NCI-H2081 (cell line): ENCODE measurements at places on chromosomes 3 and 15.

DNA sequence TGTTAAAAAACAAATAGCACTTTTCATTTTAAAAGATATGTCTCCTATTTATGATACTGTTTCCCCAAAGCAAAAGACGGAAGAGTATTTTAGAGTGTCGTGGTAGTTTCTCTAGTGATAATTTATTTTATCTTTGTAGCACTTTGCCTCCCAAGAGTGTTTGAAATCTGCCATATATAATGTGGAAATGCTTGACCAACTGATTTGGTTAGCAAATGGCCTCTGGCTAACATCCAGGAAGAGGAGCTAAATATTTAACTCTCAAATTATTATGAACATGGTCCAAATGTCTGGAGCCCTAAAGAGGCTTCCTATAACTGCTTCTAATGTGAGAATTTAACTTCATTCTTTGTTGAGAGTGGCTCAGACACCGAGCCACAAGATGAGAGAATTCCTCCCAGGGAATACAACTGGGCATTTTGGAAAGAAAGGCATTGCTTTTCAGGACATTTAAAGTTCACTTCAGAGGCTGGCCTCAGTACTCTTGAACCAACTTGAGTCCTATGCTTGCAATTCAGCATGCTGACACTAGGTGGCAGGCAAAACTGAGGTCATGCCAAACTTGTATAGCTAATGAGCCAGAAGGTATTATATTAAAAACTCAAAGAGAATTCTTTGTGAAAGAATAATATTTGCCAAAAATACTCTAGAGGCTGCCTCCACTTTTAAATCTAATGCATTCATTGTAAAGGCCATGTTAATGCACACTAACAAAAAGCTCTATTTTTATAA lies 104.5 kb downstream of the RARB start:
- no peak for DNase-seq

GRCh38 chr15:78067328-78068228 lies 9.9 kb downstream of the TBC1D2B start:
- DNase-seq: peak; percentile 31

DNA sequence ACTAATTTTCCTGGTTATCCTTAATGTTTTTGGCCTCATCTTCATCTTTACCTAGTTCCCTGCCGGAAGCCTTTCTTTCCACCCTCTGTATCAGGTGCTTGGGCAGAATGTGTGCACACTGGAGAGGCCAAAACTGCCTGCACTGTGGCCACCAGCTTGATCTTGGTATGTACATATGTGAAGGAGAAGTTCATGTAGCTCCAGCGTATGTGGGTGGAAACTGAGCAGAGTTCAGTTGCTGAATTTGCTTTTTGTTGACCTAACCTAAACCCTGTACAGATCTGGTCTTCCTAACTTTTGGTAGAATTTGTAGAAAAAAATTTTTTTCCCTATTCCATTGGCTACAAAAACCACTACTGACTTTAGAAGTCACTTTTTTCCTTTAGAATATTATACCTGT lies 65.9 kb upstream of the IGSF10 start:
- no peak for DNase-seq

GRCh38 chr15:75842722-75843677 lies at the start of gene UBE2Q2:
TSS of gene UBE2Q2 (plus strand) at chr15:75843447. CDS start at chr15:75843667, 220 bp downstream.
- peak; percentile 80 for DNase-seq

GRCh38 chr3:9473496-9474065 lies 76.2 kb downstream of the SETD5 start:
- no peak for DNase-seq

DNA sequence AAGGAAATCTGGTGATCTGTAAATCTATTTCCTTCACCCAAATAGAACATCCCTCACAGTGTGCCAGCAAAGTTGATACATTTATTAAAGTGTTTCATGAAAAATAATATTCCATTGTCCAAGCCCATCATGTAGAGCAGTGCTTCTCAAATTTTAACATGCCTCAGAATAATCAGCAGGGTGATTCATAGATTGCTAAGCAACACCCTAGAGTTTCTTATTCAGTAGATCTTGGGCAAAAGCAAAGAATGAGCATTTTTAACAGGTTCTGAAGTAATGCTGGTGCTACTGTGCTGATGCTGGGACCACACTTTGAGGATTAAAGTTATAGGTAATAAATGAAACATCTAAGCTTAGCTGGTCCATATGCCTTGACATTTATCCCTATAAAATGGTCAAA lies 210.5 kb downstream of the ZIC4 start:
- no peak for DNase-seq

DNA sequence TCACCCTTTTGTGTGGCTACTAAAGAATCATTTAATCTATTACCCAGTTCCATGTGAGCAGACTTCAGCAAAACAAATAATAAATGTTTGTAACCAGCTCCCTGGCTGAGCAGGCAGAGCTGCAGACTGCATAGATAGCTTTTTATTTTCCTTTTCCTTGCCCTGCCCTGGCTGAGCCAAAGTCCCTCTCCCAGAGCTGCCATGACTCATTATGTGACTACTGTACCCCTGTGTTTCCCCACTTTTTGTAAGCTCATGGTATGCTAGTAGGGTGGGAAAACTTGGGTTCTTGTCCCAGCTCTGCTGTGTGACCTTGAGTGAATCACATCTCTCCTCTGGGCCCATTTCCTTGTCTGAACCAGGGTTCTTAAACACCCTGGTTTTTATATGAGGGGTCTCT lies 127.5 kb downstream of the CLSTN2 start:
- no peak for DNase-seq

- DNase-seq: no peak
These were observed 80.8 kb upstream of the IL12A start for GRCh38 chr3:159907828-159908227.

DNA sequence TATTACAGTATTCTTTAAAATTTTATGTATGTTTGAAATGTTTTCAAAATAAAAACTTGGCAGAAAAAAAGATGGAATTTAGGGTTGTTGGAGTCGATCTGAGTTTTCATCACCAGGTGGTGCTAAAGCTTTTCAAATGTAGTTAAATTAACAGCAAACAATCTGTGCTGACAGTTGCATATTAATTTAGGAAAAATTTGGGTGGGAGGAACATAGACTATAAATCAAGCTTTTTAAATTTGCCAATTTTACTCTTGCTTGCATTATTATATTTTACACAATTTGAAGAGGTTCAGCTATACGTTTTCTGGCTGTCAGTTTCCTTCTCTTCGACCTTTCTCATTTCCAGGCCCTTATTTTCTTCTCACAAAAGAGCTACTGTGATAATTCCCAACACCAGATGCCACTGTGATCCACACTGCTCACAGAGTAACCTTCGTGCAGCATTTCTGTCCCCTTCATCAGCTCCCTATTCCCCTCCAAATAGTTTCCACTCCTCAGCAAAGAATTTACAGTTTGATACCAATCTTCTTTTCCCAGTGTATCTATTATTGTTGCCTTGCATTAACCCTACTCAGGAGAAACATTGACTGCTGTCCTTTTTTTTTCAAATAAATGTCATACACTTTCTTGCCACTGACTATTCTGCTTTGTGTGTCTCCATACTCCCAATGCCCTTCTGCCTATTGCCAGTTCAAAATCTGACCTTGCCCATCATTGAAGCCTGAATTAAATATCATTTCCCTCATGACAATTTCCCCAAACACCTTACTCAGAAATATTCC lies 53.4 kb upstream of the EIF5A2 start:
- peak; percentile 51 for DNase-seq

- DNase-seq: no peak
These were observed 20.5 kb downstream of the MGLL start for GRCh38 chr3:127801731-127802313.

- no peak for DNase-seq
These were observed 22.3 kb downstream of the HACD2 start for GRCh38 chr3:123562547-123562946.

- no peak for DNase-seq
These were observed 67.5 kb upstream of the AKAP13 start for GRCh38 chr15:85312929-85313331.

GRCh38 chr3:84991422-84991900 lies 32.7 kb downstream of the CADM2 start:
- no peak for DNase-seq

GRCh38 chr3:123792473-123793201 lies 91.5 kb downstream of the MYLK start:
- DNase-seq: no peak

GRCh38 chr3:16249336-16249735 lies 15.4 kb downstream of the DPH3 start:
- DNase-seq: peak; percentile 19

DNA sequence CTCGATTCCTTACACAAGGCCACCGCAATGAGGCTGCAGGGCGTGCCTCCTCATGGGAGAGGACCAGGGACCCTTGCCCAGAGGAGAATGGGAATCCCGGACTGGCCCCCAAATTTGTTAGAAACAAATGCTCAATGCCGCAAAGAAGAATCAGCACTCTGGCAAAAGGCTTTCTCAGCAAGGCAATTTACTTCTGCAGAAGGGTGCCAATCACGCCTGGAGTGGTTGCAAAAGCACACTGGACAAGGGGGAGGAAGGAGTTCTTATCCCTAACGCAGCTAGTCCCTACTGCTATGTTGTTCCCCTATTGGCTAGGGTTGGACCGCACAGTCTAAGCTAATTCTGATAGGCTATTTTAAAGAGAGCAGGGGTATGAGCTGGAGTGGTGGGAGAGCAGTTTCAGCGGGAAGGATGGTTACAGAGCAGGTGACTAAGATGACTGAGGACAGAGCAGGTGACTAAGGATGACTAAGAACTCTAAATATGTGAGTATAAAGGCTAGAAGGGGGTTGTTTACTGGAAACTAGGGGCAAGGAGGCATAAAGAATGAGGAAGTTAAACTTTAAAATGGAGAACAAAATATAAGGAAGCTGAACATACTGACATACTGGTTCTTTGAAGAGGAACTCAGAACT lies 48.5 kb downstream of the KATNBL1 start:
- DNase-seq: no peak

DNA sequence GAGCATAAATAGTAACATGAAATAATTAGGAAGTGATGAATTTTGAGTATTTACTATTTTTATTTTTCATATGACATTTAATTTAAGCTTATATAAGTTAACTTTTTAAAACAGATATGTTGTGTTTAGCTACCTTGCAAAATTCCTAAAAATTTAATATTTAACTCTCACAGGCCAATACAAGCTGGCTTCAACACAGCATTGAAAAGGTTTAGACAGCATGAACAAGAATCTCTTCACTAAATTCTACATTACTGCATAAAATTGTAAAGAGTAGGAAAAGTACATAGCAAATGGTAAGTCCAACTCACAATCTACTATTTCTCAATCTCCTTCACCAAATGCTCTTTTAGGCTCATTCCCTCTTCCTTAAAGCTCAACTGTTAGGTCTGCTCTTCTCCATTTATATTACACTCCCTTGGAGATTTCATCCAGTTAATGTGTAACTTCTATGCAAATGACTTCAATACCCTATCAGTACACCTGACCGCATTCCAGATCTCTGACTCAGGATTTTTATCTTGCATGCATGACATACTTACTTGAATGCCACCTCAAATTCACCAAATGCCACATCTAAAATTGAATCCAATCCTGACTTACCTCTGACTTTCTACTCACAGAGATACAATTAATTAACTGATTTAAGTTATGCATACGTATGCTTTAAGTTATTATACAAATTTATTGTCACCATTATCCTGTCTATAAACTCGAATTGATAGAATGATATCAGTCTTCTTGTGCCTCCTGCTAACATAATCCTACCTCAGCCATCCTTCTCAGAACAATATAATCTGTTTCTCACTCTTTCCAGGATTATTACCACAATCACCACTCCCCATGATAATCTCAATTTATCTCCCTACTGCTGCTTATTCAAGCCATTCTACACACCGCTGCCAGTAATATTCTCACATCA lies 127.0 kb downstream of the STAG1 start:
- no peak for DNase-seq

DNA sequence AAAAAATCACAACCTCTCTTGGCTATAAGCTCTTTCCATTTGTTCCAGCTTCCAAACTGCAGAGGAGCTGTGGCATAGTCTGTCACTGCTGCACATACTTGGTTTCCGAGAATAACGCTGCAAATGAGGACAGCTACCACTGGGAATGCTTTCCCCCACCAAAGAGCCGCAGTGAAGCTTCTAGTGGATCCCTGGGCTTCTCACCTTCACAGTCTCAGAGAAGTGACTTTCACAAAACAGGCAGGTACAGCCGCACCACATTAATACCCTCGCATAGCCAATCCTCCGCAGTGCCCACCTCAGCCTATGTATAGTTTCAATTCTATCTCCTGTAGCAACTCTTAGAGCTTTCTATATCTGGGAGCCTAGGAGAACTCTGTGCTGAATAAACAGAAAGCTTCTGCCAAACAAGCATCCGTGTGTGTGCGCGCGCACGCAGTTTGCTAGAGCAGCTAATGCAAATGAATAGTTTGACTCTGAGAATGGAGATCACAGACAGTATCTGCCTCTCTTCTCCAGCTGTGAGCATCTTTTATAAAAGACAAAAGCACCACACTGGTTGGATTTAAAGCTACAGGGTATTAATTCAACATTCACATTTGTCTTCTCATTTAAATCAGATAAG lies 81.9 kb upstream of the PLXND1 start:
- peak; percentile 86 for DNase-seq

DNA sequence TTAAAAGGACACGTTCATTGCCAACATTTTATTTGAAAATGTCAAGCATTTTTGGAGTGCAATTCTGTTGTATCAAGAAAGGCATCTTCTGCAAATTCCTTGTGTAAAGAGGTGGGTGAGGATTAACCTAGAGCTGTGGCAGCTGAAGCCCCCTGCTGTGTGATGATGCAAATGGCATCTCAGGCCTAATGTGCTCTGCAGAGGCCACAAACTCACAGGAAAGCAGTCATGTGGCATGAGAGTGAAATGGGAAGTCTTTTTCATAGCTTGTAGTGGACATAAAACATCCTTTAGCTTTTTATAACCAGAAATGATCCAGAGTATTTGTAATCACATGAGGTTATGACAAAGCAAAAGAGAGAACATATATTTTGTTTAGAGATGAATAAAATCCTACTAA lies 6.4 kb downstream of the CADM2 start:
- DNase-seq: peak; percentile 32

- DNase-seq: no peak
These were observed 119.3 kb downstream of the GLDN start for GRCh38 chr15:51460796-51461195.

GRCh38 chr3:32510075-32510724 lies 7.5 kb upstream of the CMTM6 start:
- peak; percentile 39 for DNase-seq

- no peak for DNase-seq
These were observed 28.5 kb upstream of the SFMBT1 start for GRCh38 chr3:53074366-53074696.

DNA sequence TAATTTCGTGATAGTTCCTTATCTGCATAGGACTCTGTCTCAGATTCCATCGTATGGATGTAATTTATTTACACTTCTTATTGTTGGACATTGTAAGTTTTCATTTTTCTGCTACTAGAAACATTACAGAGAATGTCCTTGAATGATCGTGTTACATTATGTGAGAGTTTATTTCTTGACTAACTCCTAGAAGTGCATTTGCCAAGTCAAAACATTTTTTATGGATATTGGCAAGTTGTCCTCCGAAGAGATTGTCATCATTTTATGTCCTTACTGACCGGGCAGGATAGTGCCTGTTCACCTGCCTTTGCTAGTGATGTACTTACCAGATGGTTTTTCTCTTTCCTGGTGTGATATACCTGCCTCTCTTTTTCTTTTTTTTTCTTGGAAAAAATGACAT lies 13.4 kb downstream of the ASB7 start:
- DNase-seq: no peak
